ENCODE measurements at places on chromosomes 2 and 18.

- DNase-seq: no peak
Measured at GRCh38 chr2:222993920-222994650, 57.9 kb upstream of the KCNE4 start.

DNA sequence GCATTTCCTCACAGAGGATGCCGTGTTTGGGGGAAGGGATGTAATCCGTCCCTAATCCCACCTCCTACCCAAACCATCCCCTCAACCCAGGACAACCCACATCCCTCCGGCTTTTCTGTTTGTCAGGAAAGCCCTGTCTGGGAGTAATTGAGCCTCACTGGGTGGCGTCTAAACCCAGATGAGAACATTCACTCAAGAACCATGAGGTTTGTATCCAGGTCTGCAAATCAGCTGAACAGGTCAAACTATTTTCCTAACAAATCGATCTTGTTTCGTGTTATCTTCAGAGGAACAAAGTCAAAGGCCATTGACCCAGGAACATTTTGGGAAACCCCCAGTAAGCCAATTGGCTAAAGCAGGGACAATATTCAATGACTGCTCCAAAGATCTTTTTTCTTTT is 25.7 kb downstream of the CYP27C1 start:
- no peak for DNase-seq

- no peak for DNase-seq
Measured at GRCh38 chr2:100887713-100888495, 68.0 kb downstream of the NPAS2 start.

DNA sequence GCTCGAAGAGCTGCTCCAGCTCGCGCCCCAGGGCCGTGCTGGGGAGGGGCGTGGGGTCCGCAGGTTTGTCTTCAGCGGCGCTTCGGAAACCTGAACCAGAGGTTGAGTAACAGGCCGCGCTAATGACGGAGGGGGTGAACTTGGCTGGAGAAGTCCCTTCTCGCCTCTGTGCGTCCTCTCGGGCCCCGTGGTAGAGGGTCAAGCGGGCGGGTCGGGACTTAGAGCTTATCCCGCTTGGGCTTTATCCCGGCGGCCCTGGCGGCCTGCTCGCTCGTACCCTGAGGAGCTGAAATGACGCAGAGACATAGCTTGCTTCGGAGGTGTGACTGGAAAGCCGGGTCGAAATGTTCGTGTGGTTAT is 479 bp downstream of the RNMT start:
- no peak for DNase-seq

GRCh38 chr18:35099911-35100310 is 58.7 kb downstream of the MAPRE2 start:
- DNase-seq: no peak

DNA sequence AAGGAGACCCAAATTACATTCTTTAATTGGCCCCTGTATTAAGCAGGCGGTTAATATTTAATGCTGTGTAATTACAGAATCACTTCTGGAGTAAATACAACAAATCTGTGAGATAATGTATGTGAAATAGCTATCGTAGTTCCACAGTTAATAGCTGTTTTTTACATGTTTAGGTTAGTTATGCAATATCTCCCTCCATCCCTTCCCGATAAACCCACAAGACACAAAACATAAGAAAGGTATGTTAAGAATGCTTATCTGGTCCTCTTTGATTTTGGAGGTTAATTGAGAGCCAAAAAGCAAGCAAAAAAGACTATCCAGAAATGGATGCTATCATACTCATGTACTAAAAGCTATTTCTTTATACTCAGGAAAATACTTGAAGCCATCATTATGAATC is 49.1 kb downstream of the ZNF638 start:
- DNase-seq: no peak

DNA sequence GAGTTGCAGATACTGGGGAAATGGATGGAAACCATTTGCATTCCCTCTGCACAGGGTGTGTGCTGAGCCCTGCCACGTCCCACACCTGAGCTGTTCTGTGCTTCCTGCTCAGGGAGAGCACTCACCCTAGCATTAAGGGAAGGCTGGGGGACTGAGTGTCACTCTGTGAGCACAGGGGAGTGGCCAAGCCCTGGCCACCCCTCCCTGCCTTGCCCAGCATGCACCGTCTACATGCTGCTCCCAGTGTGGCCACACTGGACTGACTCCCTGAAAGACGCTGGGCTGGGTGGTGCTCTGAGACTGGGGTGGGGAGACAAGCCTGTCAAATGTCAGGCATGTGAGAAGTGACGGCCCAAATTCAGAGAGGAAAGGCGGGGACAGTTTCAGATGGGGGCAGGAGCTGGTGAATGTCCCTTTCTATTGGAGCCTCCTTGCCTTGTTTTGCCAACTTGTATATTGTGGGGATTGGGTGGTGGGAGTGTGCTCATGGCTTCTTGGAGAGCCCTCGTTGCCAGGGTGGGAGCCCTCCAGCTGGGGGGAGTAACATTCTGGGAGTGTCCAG is 298.4 kb upstream of the HS6ST1 start:
- DNase-seq: no peak
